Activated naive CD4-positive, alpha-beta T cell treated with anti-CD3 and anti-CD28 coated beads, Interleukin-2, amount 50 U/mL, for 72 hours (primary cell): ENCODE measurements at places on chromosomes 4 and X. TPM values are rescaled to one million over a fixed set of nuclear protein-coding genes. Genes with fewer than 3 reads are reported as not detected.

GRCh38 chr4:166153548-166153947, 280.5 kb downstream of the TLL1 start:
- DNase-seq, result no peak

DNA sequence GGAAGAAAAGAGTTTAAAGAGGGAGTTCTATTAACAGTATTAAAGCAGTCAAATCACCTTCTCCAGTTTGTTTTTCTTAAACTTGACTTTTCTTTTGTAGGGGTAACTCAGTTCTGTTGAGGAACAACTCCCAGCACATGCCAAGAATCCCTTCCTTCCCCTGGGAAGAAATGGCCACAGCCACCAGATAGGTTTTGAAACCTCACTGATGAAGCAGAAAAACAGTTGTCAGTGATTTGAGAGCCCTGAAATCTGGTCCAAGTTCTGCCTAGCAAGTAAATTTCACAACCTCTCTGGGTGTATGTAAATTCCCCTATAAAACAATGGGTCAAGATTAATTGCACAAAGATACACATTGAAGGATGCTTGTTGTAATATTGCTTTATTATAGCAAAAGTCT, 167.1 kb downstream of the DHX15 start:
- no peak for DNase-seq

GRCh38 chr4:166977596-166977995, 256.7 kb downstream of the SPOCK3 start:
- no peak for DNase-seq

Gene RPA4
- 0.39 TPM for total RNA-seq
